ENCODE measurements at places on chromosomes 16 and 17.

GRCh38 chr17:32445074-32445415, 735 bp downstream of the PSMD11 start:
- peak; percentile 70 for DNase-seq
- peaks cover 11% of the 10 kb centered on the region for H3K4me1 ChIP-seq
- no peaks in the 10 kb centered on the region for H3K27me3 ChIP-seq
- peak overlapping the region; percentile 96 for H3K4me3 ChIP-seq
- peaks cover 18% of the 10 kb centered on the region for H3K36me3 ChIP-seq

DNA sequence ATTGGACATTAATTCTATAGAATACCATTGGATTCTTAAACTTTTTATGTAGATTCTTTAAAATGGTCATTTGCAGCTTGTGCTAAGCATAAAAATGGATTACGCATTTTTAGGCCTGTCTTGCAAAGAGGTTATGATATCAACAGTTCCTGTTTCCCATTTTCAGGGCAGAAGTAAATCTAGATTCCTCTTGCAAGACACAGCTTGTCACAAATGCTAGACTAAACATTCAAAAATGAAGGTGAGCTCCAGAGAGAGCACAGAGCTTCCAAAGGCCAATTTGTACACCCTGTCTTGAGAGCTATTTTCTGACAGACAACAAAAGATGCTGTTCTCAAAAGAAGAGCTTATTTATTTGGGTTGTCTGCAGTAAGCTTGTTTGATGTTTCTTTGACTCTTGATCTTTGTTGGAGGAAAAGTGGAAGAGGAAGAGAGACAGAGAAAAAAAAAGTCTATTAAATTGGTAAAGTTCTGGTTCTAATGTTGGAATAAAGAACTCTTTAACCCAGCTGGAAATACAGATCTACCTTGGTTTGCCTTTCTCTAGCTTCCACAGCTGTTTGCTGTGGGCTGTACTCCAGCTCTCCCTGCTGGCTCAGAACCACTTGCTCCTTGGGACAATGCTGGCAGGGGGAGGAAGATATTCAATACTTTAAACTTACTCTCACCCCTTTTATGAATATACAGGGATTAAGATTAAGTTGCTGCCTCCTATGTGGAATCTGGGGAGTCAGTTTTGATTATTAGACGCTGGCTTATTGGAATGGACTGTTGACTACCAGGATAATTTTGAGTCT, 651.8 kb downstream of the CDH11 start:
- no peaks in the 10 kb centered on the region for H3K36me3 ChIP-seq
- no peak for DNase-seq
- no peaks in the 10 kb centered on the region for H3K4me1 ChIP-seq
- H3K27ac ChIP-seq: no peak overlapping the region
- H3K27me3 ChIP-seq: no peaks in the 10 kb centered on the region

- no peak overlapping the region for H3K27ac ChIP-seq
- H3K4me3 ChIP-seq: no peak overlapping the region
- H3K36me3 ChIP-seq: peaks cover 15% of the 10 kb centered on the region
- H3K4me1 ChIP-seq: no peaks in the 10 kb centered on the region
- no peaks in the 10 kb centered on the region for H3K27me3 ChIP-seq
Observed at GRCh38 chr16:23527961-23528643, 17.8 kb upstream of the GGA2 start.

GRCh38 chr17:74387365-74388218, 20.3 kb downstream of the GPR142 start:
- H3K36me3 ChIP-seq: no peaks in the 10 kb centered on the region
- H3K4me3 ChIP-seq: no peak overlapping the region
- H3K27ac ChIP-seq: no peak overlapping the region
- no peak for DNase-seq
- no peaks in the 10 kb centered on the region for H3K4me1 ChIP-seq

GRCh38 chr16:81693041-81693743, 85.9 kb upstream of the PLCG2 start:
- peak overlapping the region; percentile 94 for H3K27ac ChIP-seq
- peaks cover 41% of the 10 kb centered on the region for H3K4me1 ChIP-seq
- no peak overlapping the region for H3K4me3 ChIP-seq
- DNase-seq: peak; percentile 83
- H3K27me3 ChIP-seq: no peaks in the 10 kb centered on the region

DNA sequence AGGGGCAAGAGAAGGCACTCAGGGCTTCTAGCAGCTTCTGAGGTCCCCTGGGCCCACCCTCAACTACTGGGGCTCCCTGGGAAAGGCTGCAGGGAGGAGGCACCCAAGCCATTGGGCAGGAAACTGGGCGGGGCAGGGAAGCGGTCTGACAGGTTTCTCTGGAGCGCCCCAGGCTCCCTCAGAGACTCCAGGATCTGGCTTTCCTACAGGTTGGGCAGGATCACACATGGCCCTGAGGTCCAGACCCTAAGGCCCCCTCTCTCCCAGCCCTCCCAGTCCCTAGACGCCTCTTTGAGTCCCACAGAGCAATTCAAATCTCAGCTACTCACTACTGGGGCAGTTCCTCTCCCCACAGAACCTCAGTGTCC, 14.3 kb downstream of the JUP start:
- peaks cover 3% of the 10 kb centered on the region for H3K36me3 ChIP-seq
- no peak for DNase-seq
- H3K4me1 ChIP-seq: peaks cover 26% of the 10 kb centered on the region

DNA sequence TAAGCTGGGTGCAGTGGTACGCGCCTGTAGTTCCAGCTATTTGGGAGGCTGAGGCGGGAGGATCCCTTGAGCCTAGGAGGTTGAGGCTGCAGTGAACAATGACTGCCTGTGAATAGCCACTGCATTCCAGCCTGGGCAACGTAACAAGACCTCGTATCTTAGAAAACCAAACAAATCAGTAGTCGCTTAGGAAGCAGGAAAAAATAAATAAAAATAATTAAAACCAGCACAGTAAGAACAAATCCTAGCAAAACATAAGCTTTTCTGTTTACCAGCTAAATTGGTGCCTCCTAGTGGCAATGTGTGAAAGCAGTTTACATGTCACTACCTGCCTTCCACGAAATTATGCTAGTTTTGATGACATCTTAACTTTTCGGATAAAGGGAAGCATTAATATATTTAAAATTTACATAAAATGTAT, 1.3 kb downstream of the ARMC5 start:
- H3K4me1 ChIP-seq: peaks cover 31% of the 10 kb centered on the region
- peak overlapping the region; percentile 68 for H3K4me3 ChIP-seq
- H3K27me3 ChIP-seq: no peaks in the 10 kb centered on the region
- peaks cover 2% of the 10 kb centered on the region for H3K36me3 ChIP-seq

DNA sequence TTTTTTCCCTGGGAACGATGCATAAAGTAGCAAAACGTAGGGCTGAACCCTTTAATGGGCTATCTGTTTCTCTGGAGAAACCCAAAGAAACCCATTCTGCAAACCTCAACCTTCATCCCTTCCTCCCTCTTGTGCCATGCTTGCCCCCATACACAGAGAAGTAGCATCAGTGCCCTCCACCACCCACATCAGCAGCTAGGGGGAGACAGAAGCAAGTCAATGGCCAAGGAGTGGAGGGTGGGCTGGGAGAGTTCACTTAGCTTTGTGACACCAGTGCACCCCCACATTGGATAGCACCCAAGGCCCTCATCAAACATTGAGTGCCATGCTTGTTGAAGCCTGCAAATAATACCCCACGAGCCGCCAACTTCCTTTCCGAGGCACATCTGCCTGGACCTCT, 282.4 kb downstream of the ABCC12 start:
- H3K27ac ChIP-seq: no peak overlapping the region
- H3K36me3 ChIP-seq: no peaks in the 10 kb centered on the region
- no peaks in the 10 kb centered on the region for H3K27me3 ChIP-seq
- H3K4me3 ChIP-seq: no peak overlapping the region
- DNase-seq: no peak

GRCh38 chr17:27896701-27897100, 3.5 kb upstream of the LYRM9 start:
- H3K27me3 ChIP-seq: peaks cover 11% of the 10 kb centered on the region
- no peak overlapping the region for H3K27ac ChIP-seq
- no peaks in the 10 kb centered on the region for H3K4me1 ChIP-seq
- DNase-seq: no peak
- H3K36me3 ChIP-seq: no peaks in the 10 kb centered on the region
- no peak overlapping the region for H3K4me3 ChIP-seq

- DNase-seq: peak; percentile 18
- H3K27me3 ChIP-seq: no peaks in the 10 kb centered on the region
- no peak overlapping the region for H3K27ac ChIP-seq
- H3K4me1 ChIP-seq: no peaks in the 10 kb centered on the region
- H3K36me3 ChIP-seq: no peaks in the 10 kb centered on the region
- H3K4me3 ChIP-seq: no peak overlapping the region
Observed at GRCh38 chr16:64826374-64826773, 295.5 kb downstream of the CDH11 start.

GRCh38 chr16:84827897-84828296, 8.1 kb downstream of the CRISPLD2 start:
- no peak overlapping the region for H3K4me3 ChIP-seq
- no peaks in the 10 kb centered on the region for H3K36me3 ChIP-seq
- no peak overlapping the region for H3K27ac ChIP-seq
- DNase-seq: no peak
- no peaks in the 10 kb centered on the region for H3K27me3 ChIP-seq

DNA sequence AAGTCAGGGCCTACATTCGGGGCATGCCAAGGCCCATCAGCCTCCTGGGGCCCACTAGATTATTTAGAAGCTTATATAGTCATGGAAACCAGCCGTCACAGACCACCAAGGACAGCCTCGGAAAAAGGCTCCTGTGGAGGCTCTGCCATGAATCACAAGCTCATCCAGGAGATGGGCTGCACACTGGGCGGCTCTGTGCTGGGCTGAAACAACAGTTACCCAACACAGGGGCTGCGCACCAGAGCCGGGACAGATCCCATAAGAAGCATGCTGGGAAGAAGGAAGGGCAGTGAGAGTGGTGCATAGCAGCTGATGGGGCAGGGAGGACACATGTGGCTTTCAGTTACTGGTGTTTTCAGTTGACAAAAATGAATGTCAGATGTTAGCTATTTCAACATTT, 67.7 kb upstream of the GSG1L start:
- H3K36me3 ChIP-seq: peaks cover 43% of the 10 kb centered on the region
- no peaks in the 10 kb centered on the region for H3K27me3 ChIP-seq
- H3K27ac ChIP-seq: no peak overlapping the region
- no peak overlapping the region for H3K4me3 ChIP-seq

DNA sequence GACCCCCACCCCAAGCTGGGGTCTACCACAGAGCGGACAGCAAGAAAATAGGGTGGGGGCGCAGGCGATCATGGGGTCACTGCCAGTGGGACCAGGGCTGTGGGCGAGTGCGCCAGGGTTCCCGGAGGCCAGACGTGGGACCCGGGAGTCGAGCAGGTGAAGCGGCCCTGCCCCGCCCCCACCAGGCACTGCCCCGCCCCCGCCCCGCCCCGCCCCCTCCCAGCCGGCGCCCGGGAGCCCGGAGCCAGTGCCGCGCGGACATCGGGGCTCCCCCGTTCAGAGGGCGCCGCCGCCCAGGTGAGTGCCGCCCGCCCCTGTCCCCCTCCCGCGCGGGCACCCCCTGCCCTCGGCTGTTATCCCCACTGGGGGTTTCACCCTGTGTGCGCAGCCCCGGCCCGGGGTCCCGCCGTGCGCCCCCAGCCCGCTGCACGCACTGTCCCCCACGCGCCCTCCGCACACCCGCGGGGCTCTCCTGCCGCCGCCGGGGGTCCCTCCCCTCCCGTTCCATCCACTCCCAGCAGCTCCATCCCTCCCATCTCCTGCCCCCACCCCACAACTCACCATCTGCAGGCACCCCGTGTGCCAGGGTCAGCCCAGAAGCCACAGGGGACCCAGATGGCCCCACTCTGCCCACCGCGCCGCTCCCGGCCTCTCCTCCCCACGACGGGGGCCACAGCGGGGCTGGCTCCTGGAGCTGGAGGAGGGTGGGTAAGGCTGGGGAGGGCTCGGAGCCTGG, at the start of gene SSTR5:
Gene SSTR5 (plus strand): TSS at position 222 of the 736 bp plus-strand sequence. CDS start 6,122 bp downstream, outside the sequence.
- no peaks in the 10 kb centered on the region for H3K36me3 ChIP-seq
- H3K4me1 ChIP-seq: no peaks in the 10 kb centered on the region
- H3K27ac ChIP-seq: no peak within 1 kb of the TSS
- no peak for DNase-seq
- H3K27me3 ChIP-seq: peaks cover 31% of the 10 kb centered on the region

- DNase-seq: no peak
- H3K27ac ChIP-seq: no peak overlapping the region
- no peak overlapping the region for H3K4me3 ChIP-seq
- peaks cover 6% of the 10 kb centered on the region for H3K4me1 ChIP-seq
Observed at GRCh38 chr16:3518986-3519348, 18.2 kb downstream of the CLUAP1 start.

GRCh38 chr16:4925293-4925607, 11.7 kb downstream of the PPL start:
- no peaks in the 10 kb centered on the region for H3K36me3 ChIP-seq
- H3K4me1 ChIP-seq: no peaks in the 10 kb centered on the region
- H3K4me3 ChIP-seq: no peak overlapping the region
- H3K27ac ChIP-seq: no peak overlapping the region
- peaks cover 13% of the 10 kb centered on the region for H3K27me3 ChIP-seq
- no peak for DNase-seq

DNA sequence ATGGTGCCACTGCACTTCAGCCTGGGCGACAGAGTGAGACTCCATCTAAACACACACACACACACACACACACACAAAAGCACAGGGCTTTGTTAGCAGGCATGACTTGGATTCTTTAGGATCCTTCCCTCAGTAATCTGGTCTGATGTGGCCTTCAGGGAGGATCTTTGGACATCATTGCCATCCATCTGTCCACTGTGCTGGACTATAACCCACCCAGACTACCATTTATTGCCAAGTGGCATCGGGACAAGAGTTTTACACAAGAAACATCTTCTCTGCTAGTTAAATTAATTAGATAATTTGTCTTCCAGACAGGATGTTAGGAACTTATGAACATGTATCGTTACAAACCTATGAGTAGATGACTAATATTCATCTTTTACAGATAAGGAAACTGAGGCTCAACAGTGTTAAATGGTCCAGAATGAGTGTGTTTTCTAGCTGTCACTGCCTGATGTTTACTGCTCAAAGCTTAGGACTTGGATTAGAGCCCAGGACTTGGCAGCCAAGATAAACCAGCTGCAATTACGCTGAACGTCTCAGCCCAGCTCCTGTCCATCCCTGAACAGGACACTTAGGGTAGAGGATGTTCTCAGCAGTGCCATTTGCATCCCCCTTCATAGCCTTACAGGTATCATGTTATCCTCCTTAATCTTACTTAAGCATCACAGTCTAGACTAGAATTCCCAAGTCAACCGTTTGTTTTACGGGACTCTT, 285.8 kb downstream of the WWOX start:
- H3K4me3 ChIP-seq: no peak overlapping the region
- no peaks in the 10 kb centered on the region for H3K36me3 ChIP-seq
- no peaks in the 10 kb centered on the region for H3K4me1 ChIP-seq
- no peak for DNase-seq
- no peak overlapping the region for H3K27ac ChIP-seq

GRCh38 chr17:61000911-61001310, 323.3 kb downstream of the BCAS3 start:
- H3K27ac ChIP-seq: no peak overlapping the region
- H3K27me3 ChIP-seq: no peaks in the 10 kb centered on the region
- H3K4me1 ChIP-seq: no peaks in the 10 kb centered on the region
- no peaks in the 10 kb centered on the region for H3K36me3 ChIP-seq
- DNase-seq: peak; percentile 45

- DNase-seq: peak; percentile 41
- H3K27ac ChIP-seq: no peak overlapping the region
- H3K36me3 ChIP-seq: no peaks in the 10 kb centered on the region
- H3K4me1 ChIP-seq: peaks cover 22% of the 10 kb centered on the region
- H3K4me3 ChIP-seq: no peak overlapping the region
- H3K27me3 ChIP-seq: no peaks in the 10 kb centered on the region
Observed at GRCh38 chr16:83954577-83955016, 1.6 kb downstream of the OSGIN1 start.
